GM18507 (cell line): ENCODE measurements at places on chromosomes 6 and 20.

DNA sequence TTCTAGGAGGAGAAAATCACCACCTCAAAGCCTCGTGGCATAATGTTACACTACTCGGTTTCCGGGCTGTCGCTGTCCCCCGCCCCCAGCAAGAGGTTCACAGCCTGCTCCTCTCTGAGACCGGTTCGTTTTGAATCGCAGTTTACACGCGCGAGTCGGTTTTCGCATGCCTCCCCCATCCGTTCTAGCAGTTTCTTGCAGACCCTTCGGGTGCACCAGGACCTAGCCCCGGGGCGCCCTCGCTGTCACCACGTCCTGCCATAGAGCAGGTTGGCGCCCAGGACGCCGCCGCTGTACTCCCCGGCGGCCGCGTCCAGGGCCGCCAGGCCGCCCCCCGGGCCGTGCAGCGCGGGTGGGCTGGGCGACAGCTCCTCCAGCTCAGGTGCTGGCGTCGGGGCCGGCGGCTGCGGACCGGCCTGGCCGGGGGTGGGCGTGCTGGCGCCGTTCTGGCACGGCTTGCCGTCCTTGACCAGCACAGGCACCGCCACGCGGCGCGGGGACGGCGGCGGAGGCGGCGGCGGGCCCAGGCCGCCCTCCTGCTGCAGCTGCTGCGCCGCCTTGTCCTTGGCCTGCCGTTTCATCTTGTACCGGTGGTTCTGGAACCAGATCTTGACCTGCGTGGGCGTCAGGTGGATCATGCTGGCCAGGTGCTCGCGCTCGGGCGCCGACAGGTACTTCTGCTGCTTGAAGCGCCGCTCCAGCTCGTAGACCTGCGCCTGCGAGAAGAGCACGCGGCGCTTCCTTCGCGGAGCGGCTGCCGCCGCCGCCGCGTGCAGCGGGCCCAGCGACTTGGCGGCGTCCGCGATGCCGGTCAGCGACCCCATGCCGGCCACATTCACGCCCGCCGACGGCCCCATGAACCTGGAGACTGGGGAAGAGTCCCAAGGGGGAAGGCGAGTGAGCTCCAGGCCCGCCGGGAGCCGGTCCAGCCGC is 1.4 kb downstream of the NKX2-4 start:
- DNase-seq = no peak

DNA sequence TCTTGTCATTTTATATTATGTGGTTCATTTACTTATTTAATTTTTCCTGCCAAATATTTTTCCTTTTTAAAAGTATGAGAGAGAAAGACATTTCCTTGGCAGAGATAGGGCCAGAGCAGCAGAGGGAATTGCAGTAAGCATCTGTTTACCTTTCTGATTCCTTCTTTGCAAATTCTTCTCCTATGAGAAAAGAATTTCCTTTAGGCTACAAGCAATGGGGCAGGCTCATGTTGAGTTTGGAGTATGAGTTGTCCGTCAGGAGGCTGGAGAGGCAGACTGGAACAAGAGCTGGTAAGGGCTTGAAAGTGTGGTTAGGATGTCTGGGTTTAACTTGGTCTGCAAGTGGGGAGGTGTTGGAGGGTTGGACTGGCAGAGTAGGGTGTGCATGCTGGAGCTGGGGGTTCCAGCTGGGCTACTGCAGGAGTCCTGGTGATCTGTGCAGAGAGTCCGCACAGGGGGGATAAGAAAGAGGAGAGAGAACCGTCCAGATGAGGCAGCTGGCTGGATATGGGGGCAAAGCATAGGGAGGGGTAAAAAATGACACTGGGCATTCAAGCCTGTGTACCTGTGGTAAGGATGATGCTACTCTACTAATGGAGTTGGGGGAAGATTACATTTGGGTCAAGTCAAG is 19.7 kb downstream of the TIAM2 start:
- no peak for DNase-seq

DNA sequence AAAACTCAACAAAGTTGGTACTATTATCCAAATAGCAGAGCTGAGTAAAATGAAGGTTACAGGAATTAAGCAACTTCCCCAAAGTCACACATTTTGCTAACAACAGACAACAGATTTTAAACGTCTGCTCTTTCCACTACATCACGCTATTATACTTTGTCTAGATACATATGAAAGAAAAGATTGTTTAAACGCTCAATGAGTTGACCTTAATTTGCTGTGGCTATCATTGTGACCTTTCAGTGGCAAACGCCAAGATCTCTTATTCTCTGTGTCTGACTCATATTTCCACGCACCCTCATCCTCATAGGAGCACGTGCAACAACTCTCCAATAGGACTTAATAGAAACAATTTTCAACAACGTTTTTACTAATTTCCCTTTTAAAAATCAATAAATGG is 540.1 kb downstream of the MAFB start:
- DNase-seq = no peak

DNA sequence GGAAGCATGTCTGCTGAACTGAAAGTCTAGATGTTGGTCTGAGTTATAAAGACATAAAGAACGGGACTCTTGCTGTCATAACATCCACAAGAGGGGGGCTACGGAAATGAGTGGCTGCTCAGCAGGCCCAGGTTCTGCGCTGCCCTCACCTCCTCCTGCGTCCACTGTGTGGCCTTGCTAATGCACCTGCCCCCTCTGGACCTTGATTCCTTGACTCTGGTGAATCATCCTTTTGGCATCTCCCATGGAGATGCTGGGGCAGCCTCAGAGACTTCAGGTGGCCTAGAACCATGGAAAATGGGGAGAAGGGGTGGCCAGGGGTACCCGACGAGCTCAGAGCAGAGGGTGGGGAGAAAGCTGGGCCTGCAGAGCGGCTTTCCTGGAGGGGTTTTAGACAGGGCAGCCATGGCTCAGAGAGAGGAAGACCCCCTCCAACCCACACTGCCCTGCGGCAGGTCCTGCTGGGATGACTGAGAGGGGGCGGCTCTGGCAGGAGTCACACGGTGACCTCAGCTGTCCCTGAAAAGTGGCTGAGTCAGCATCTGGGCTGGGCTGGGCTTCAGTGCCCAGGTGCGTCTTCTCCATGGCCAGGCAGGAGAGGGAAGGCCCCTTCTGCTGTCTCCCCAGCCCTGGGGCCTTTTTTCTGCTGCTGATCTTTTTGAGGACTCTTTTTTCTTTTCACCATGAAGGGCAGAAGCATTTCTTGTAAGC is 46.9 kb downstream of the DLGAP4 start:
- no peak for DNase-seq
